Fibroblast of skin of left quadriceps (primary cell): ENCODE measurements at places on chromosomes 1 and 21.

DNA sequence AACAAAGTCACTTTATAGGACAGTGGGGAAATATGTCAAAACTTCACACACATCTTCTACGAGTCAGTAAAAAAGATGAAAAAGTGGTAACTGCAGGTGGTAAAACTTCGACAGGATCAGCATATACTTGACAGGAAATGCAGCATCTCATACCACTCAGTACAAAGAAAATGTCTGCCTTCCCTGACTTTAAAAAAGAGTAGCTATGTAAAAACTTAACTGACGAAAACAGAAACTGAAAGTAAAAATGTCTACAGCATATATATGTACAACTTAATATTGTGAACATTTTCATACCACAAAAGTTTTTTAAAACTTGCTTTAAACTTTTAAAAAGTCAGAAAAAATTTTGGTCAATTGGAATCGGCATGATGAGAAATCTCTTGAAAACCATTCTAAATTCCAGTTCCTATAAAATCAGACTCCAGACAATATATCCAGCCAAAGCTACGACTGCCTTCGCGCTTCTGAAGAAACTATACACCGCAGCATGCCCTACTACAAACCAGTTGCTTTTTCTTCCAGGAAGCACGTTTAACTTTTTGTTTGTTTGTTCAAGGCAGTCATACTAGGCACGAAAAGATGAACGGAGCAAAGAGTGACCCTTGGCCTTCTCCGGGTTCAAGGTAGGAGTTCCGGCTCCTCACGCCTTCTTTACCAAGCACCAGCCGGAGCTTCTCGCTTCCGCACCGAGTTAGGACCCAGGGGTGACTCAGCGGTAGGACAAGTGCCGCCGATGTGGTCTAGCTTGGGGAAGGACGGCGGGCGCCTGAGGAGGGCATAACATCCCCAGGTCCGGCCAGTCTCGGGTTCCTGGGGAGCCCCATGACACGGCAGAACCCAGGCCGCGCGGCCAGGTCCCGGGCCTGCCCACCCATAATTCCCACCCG lies 612 bp downstream of the PSMA5 start:
- DNase-seq, result no peak

- DNase-seq, result no peak
Observed at GRCh38 chr1:10961300-10961833, 51.1 kb upstream of the TARDBP start.

GRCh38 chr21:31043471-31043870 lies 5.2 kb upstream of the KRTAP19-8 start:
- DNase-seq, result no peak

DNA sequence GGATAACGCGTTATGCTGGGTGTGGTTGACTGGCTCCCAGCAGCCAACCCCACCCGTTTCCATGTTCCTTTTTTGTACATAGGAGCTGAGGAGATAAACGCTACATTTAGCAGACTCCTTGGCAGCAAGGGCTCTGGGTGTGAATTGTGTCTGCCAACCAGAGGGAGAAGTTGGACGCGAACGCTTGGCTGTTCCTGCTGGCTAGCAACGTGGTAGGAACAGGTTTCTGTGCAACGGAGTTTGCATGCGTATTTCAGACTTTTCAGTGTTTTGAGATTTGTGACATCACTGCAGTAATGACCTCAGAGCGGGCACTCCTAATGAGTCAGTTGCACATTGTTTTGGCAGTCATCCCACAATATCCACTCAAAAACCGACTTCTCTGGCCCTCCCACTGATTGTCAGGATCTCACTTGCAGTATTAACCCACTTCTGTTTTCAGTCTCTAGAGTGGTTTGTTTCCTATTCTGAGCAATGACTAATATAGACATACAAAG lies 98.7 kb upstream of the RGS1 start:
- DNase-seq, result no peak

DNA sequence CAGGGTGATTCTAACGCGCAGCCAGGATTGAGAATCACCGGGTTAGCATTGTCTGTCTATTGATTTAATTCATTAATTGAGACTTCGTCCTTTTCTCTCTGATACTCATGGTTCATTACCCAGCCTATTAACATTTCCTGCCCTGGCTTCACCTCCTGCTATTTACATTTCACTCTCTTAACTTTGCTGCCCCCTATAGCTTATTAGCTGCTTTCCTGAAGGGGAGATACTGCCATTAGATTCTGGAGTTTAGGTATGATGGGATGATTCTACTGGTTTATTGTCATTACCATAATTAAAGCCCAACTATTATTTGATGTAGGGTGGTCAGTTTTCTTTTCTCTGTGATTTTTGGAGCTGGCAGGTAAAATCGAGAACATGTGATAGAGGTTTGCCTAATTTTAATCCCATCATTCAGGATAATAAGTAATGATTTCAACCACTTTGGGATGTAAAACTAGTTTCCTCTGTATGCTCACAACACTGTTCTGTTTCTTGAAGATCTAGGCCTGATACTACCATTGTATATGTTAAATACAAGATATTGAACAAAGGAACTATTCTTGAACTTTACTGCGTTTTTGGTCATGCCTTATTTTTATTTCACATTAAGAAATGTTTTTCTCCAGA lies 6.4 kb downstream of the PPP2R5A start:
- DNase-seq, result no peak

DNA sequence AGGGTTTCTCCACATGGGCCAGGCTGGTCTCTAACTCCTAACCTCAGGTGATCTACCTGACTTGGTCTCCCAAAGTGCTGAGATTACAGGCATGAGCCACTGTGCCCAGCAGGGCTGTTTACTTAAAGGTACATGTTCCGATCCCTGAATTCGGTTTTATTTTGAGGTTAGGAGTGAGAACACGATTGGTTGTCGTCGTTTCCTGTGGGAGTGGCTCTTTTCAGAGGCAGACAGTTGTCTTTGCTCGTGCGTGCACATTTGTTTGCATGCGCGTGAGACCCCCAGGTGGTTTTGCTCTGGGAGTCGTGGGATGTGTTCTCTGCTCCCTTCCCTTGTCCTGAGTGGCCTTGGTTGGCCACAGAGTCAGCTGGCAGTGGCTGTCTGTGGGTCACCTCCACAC lies 60.2 kb downstream of the SKI start:
- DNase-seq, result no peak

- DNase-seq, result no peak
Observed at GRCh38 chr1:175520186-175520585, 223.2 kb downstream of the TNR start.

- DNase-seq, result no peak
Observed at GRCh38 chr1:18072066-18072465, 35.5 kb upstream of the IGSF21 start.

DNA sequence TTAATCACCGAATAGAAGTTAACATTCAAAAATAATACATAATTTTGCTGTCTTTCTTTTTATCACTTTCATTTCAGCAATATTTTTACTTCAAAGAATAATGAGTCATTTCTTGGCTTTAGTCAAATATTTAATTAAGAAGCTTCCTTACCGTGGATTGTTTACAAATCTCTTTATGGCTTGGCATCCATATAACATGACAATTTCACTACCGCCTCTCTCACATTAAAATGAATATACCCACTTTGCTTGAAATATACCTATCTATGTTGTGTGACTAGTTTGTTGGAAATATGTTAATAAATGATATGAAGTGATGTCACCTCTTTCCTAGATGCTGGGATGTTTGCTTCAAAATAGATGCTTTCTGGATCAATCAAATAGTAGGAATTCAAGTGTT lies 1203.9 kb downstream of the AMY1C start:
- no peak for DNase-seq

- DNase-seq, result no peak
Observed at GRCh38 chr1:204446413-204447111, 34.9 kb upstream of the PPP1R15B start.

DNA sequence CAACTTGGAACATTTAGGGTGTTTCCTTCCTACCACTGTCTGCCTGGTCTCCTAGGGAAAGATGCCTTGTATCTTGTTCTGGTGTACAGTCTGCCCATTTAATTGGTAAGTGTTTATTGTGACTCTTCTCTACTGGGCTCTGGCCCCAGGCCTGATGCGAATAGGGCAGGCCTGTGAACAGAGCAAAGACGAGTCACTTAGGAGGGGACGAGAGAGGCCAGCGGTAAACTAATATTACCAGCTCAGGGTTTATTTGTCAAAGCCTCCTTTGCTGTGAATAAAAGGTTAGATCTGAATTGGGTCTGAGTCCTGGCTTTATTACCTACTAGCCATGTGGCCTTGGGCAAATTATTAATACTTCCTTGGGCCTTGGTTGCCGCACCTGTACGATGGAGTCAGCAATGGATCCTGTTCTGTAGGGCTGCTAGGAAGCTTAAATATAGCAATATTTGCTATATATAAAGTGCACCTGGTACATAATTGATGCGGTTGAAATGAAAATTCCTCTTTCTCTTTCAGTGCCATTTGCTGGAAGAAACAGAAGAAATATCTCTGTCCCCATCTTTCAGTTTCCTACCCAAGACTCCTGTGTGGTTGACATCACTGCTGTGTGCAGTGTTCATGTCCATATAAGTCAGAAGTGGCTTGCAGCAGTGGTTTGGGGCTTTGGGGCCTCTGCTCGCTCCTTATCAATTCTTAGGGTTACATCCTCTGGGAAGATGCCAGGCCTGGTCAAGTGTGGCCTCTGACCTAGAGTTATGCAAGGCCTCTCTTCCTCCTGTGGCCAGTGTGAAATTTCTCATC lies 32.4 kb downstream of the MAPKAPK2 start:
- DNase-seq, result no peak

DNA sequence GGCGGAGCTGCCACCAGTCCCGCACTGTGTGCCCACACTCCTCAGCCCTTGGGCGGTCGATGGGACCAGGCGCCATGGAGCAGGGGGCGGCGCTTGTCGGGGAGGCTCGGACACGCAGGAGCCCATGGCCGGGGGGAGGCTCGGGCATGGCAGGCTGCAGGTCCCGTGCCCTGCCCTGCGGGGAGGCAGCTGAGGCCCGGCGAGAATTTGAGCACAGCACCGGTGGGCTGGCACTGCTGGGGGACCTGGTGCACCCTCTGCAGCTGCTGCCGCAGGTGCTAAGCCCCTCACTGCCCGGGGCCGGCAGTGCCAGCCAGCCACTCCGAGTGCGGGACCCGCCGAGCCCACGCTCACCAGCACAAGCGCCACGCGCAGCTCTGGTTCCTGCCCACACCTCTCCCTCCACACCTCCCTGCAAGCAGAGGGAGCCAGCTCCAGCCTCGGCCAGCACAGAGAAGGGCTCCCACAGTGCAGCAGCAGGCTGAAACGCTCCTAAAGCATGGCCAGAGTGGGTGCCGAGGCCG lies 267.7 kb downstream of the RYR2 start:
- no peak for DNase-seq

DNA sequence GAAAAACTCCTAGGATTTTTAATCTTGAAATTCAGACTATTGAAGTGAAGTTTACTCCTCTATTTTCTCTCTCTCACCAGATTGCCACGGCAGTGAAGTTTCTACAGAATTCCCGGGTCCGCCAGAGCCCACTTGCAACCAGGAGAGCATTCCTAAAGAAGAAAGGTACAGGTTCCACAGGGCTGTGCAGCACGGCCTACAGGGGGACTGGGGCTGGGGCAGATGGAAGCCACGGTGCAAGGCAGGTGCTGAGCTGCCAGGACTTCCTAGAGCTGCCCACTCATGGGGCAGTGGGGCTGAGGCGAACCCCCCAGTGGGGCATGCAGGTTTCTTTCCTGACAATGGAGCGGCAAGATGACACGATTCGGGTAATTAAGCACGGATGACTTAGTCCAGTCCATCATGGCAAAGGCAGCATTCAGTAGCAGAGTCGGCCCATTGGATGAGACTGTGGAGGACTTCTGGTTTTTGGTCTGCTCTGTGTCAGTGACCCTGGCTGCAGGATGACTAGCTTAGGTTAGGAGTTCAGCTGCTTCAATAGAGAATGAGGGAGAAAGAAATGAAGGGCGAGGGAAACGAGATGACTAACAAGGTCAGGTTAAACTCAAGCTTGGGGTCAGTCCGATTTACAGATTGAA lies 61.5 kb downstream of the PEX14 start:
- DNase-seq, result no peak

DNA sequence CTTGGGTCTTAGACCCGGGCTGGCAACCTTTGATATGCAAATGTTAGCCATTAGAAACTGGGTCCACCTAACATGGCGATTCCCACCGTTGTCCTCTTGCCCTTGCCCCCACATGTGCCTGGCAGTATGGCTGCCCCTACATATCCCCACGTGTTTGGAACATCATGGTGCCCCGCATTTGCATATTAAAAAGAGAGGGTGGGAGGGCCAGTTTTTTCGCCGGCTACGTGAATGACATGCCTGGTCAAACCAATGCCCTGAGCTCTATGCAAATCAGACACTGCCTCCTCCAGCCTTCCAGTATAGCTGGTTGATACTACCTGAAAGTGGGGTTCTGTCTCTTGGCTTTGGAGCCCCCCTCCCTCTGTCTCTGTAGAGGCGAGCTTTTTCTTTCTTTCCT lies 133.0 kb downstream of the CDC42BPA start:
- DNase-seq, result no peak

- no peak for DNase-seq
Observed at GRCh38 chr1:29961293-29962059, 725.2 kb downstream of the PTPRU start.

GRCh38 chr1:17763417-17763816 lies 8.3 kb downstream of the ACTL8 start:
- no peak for DNase-seq

DNA sequence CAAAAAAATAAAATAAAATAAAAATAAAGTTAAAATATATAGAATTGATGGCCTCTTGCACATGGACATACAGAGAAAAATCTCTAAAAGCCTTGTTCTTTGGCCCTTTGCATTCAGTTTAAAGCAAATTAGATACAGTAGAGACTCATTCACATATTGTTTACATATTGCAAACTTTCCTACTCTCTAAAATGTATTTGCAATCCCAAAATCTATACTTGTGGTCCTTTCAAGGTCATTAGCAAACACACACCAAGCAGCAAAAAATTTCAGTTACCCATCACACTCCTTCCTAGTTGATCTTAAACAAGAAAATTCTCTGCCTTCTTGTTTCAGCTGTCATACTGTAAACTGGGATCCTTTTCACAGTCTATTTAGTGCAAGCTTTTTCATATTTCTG lies 61.0 kb upstream of the SLC44A3 start:
- no peak for DNase-seq

DNA sequence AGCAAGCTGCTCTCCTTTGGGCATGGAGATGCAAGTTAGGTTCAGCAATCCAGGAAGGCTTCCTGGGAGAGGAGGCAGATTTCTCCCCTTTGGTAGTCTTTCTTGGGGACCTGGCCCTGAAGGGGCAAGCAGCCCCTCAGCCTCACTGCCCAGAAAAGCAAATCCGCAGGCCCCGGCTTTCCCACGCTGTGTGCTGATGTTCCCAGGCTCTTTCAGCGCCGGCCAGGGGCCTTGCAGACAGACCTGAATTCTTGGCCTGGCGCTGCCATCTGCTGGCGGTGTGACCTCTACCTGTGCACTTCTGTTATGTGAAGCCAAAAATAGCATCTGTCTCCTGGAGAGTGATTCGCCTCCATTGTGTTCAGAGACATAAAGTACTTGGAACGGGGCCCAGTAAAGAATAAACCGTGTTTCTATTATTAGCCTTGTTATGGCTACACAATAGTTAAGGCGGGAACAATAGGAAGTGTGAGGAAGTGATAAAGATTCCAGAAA lies 64.8 kb downstream of the ALPL start:
- DNase-seq, result peak; percentile 53

DNA sequence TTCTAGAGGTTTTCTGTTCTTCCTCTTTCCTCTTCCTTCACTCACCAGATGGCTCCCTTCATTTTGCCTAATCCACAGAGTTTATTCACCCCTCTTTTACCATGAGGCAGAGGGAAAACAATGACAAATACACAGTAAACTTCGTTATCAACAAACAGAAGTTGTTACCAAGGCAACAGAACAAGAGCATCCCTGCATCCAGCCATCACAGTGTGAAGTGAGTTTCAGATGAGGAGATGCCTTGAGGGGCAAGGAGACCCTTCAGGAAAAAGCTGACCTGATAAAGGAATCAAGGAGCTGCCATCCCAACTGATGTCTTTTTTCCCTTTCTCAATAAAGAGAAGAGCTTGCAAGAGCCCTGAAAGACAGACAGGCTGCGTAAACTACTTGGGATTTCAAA lies 195.3 kb downstream of the BRINP2 start:
- no peak for DNase-seq
